NCI-H187 treated with DMSO at 0.1 percent for 48 hours (cell line): ENCODE measurements at places on chromosomes 13 and 19.

- DNase-seq = no peak
These were observed 44.8 kb downstream of the TSSK6 start for GRCh38 chr19:19470579-19470978.

DNA sequence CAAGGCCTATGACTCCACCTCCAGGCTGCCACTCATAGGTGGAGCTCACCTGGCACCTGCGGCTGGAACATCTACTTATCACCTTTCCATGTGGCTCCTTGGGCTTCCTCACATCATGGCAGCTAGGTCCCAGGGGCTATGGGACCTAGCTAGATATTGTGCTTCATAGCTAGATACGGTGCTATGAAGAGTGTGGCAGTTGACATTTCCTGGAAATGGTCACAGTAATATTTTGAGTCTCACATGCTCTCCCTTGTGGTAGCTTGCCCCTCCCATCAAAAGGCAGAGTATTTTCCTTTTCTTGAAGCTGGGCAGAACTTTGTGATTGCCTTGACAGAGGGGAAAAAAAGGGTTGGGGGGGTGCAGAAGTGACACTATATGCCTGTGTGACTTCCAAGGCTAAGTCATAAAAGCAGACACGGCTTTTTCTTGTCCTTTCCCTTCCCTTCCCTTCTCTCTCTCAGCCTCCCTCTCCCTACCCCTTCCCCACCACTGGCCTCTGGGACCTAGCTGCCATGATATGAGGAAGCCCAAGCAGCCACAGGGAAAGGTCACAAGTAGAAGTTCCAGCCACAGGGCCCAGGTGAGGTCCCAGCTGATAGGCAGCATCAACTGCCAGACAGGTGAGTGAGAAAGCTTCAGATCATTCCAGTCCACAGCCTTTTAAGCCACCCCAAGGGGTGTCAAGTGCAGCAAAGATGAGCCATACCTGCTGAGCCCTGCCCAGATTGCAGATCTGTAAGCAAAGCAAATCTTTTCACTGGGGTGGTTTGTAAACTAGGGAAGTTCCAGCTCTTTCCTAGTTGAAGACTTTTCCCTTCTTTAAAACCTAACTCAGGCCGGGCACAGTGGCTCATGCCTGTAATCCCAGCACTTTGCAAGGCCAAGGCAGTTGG lies 6.9 kb upstream of the HIF3A start:
- DNase-seq = no peak

GRCh38 chr13:79686441-79686840 lies 205.5 kb downstream of the NDFIP2 start:
- DNase-seq = no peak

- no peak for DNase-seq
These were observed 315.6 kb downstream of the DLEU7 start for GRCh38 chr13:50527612-50528509.

DNA sequence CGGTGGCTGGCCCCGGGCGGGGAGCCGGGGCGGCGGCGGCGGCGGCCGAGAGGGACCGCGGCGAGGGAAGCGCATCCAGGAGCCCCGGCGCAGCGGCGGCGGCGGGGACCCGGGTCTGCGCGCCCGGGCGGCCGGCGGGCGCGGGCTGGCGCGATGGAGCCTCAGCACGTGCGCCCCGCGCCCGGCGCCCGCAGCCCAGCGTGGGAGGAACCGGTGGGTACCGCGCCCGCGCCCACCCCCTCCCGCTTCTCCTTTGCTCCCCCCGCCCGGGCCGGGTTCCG lies 7.8 kb upstream of the DGKH start:
- DNase-seq = no peak
